ENCODE measurements at places on chromosomes 1 and 21.

- no peak for DNase-seq
Observed at GRCh38 chr1:18614069-18614735, 16.4 kb upstream of the PAX7 start.

GRCh38 chr1:94425821-94426484 is 7.8 kb downstream of the ABCD3 start:
- DNase-seq = no peak

- DNase-seq = no peak
Observed at GRCh38 chr1:154657556-154657955, 49.6 kb upstream of the ADAR start.

- DNase-seq = no peak
Observed at GRCh38 chr1:162388083-162388594, 6.6 kb downstream of the C1orf226 start.

Data from AG08395 (cell line).